Esophagus squamous epithelium (tissue), 5 donors: ENCODE measurements at places on chromosomes 2 and 18. TPM values are rescaled to one million over a fixed set of nuclear protein-coding genes. Genes with fewer than 3 reads are reported as not detected.

FSIP2 gene
- total RNA-seq = 0.12 TPM

GRCh38 chr2:217521820-217522219, 481.0 kb downstream of the TNS1 start:
- no peaks in the 10 kb centered on the region for H3K27me3 ChIP-seq
- no peaks in the 10 kb centered on the region for H3K4me1 ChIP-seq
- no peaks in the 10 kb centered on the region for H3K36me3 ChIP-seq
- H3K27ac ChIP-seq = no peak overlapping the region
- no peak for DNase-seq

- no peak overlapping the region for H3K4me3 ChIP-seq
- no peak overlapping the region for H3K27ac ChIP-seq
- H3K27me3 ChIP-seq = no peaks in the 10 kb centered on the region
- no peaks in the 10 kb centered on the region for H3K4me1 ChIP-seq
- no peaks in the 10 kb centered on the region for H3K36me3 ChIP-seq
Measured at GRCh38 chr2:80461505-80462197, 157.1 kb upstream of the LRRTM1 start.

- H3K27ac ChIP-seq = no peak overlapping the region
- H3K4me3 ChIP-seq = no peak overlapping the region
- H3K27me3 ChIP-seq = no peaks in the 10 kb centered on the region
- DNase-seq = no peak
Measured at GRCh38 chr2:152497481-152498052, 162.6 kb downstream of the FMNL2 start.
